PC-9 (cell line): ENCODE measurements at places on chromosomes 16 and 17. TPM values are rescaled to one million over a fixed set of nuclear protein-coding genes. Genes with fewer than 3 reads are reported as not detected.

DNA sequence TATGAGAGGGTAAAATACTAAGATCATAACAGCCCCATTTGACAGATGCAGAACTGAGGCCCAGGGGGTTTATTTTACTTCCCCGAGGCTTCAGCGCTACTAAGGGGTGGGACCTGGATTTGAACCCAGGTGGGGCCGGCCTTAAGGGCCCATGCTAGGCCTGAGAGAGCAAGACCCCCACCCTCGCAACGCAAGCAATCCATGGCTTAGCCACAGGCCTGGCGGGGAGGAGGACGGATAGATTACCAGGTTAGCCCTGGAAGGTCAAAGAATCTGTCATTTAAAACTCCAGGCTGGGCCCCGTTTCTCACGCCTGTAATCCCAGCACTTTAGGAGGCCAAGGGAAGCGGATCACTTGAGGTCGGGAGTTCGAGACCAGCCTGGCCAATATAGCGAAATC lies 1.9 kb upstream of the CDH3 start:
- no peak for DNase-seq

DNA sequence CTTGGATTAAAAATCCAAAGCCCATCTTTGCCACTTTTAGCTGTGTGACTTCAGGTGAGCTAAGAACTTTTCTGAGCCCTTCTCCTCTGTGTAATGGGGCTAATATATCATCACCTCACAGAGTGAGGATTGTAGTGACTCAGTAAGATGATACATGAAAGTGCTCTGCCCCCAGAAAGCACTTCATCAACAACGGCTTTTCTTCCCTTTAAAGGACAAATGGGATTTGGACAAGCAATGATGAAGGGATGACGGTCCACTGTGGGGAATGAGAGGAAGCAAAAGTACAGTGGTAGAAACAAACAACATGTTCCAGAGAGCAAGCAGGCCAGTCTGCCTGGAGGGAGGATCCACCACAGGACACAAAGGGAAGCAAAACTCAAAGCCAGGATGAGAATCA lies 14.3 kb upstream of the TMED6 start:
- no peak for DNase-seq

Gene NPIPB5
- 339 and 370 TPM in 2 replicates for total RNA-seq

Gene CDH5
- total RNA-seq, result 2.4 and 3.6 TPM in 2 replicates
